ENCODE measurements at places on chromosomes 2 and 18. TPM values are rescaled to one million over a fixed set of nuclear protein-coding genes. Genes with fewer than 3 reads are reported as not detected.

SNRPD1 gene
- 4.3 TPM for total RNA-seq

TEX44 gene
- not detected for total RNA-seq

- H3K36me3 ChIP-seq, result no peaks in the 10 kb centered on the region
- no peak for DNase-seq
- H3K4me3 ChIP-seq, result no peak overlapping the region
- no peak overlapping the region for H3K27ac ChIP-seq
- no peaks in the 10 kb centered on the region for H3K4me1 ChIP-seq
- H3K27me3 ChIP-seq, result no peaks in the 10 kb centered on the region
Measured at GRCh38 chr2:98404556-98405250, 40.0 kb upstream of the INPP4A start.

GRCh38 chr2:232896720-232897597 is 26.9 kb downstream of the SNORC start:
- no peaks in the 10 kb centered on the region for H3K27me3 ChIP-seq
- peaks cover 24% of the 10 kb centered on the region for H3K36me3 ChIP-seq
- no peak overlapping the region for H3K4me3 ChIP-seq
- no peak for DNase-seq

DNA sequence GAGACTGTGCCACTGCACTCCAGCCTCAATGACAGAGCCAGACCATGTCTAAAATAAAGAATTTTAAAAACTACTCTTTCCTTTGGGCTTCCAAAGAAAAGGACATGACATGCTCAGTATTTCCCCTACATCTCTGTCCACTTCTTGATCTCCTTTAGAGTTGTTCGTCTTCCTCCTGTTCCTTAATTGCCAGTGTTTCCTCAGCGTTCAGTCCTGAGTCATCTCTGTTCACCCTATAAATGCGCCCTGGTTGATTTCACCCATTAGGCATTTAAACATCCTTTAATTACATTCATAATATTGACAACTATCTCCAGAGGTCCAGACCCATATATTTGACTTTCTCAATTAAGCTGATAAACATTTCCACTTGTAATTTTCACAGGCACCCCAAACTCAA is 64.0 kb downstream of the AAK1 start:
- no peaks in the 10 kb centered on the region for H3K27me3 ChIP-seq
- no peaks in the 10 kb centered on the region for H3K36me3 ChIP-seq
- H3K4me1 ChIP-seq, result no peaks in the 10 kb centered on the region
- no peak for DNase-seq
- no peak overlapping the region for H3K27ac ChIP-seq

DNA sequence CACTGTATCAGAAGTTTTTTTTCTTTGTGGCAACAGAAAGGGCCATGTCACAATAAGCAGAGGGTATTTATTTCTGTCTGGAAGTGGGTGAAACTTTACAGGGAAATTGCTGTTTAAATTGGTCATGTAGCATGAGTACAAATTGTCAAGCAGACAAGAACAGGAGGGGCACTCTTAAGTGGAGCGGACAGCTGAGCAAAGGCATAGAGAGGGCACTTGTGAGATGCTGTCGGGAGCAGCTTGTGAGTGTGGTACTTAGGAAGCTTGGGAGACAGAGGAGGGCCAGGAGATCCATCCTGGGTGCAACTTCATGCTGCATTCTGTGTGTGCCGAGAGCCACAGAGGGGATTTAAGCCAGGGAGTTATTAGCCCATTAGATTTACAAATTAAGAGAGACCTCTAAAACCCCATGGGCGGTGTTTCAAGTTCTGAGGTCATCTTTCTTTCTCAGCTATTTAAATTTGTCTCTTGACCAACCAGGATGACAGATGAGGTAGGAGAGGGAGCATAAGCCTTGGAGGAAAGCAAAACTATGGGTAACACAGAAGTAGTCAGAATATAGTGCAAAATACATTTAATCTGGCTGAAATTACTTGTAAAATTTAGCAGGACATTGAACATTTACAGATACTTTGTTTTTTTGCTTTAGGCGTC is 30.4 kb downstream of the INPP4A start:
- no peak for DNase-seq
- no peaks in the 10 kb centered on the region for H3K27me3 ChIP-seq
- no peaks in the 10 kb centered on the region for H3K36me3 ChIP-seq
- peaks cover 20% of the 10 kb centered on the region for H3K4me1 ChIP-seq

GRCh38 chr2:49959961-49960553 is 805.7 kb upstream of the FSHR start:
- peaks cover 11% of the 10 kb centered on the region for H3K4me1 ChIP-seq
- H3K4me3 ChIP-seq, result no peak overlapping the region
- DNase-seq, result no peak
- H3K27me3 ChIP-seq, result no peaks in the 10 kb centered on the region
- H3K27ac ChIP-seq, result no peak overlapping the region

- no peak overlapping the region for H3K27ac ChIP-seq
- H3K36me3 ChIP-seq, result no peaks in the 10 kb centered on the region
- H3K27me3 ChIP-seq, result no peaks in the 10 kb centered on the region
- no peak for DNase-seq
Measured at GRCh38 chr2:134310107-134311079, 56.5 kb downstream of the MGAT5 start.

DNA sequence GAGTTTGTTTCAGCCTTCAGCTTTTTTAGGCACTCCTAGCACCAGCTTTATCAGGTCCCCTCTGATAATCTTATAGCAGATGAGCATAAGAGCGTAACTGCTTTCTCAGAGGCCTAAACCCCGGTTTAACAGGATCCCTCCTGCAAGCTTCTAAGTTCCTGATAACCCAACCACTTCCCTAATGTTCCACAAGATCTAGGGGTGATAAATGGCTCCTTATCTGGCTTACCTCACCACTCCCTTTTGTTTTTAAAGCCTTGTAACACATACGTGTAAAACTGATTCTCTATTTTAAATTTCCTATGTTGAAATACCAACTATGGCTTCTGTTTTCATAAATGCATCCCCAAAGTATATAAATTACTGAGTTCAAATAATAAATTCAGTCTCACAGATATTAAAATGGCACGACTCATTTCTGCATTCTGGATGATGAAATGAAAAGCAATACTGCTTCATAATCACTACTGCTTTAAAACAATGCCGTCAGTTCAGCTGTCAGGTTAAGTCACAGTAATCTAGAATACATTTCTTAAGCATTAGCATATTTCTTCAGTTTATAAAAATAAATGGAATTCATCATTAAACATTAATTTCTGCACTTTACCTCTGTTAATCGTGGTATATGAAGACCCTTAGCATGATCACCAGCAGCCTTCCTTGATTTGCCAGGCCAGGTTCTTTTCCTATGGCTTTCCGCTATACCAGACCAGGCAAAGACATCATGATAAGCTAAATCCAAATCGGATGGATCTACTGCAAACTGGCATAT is 126.3 kb downstream of the C2orf74 start:
- H3K4me1 ChIP-seq, result no peaks in the 10 kb centered on the region
- H3K36me3 ChIP-seq, result peaks cover 21% of the 10 kb centered on the region
- no peak for DNase-seq

Measured in tibial nerve (tissue), 4 donors.